ENCODE measurements at places on chromosomes 16 and 17. TPM values are rescaled to one million over a fixed set of nuclear protein-coding genes. Genes with fewer than 3 reads are reported as not detected.

Gene KRT39
- 2.1 TPM for polyA plus RNA-seq

Gene ZFHX3
- polyA plus RNA-seq: 9.4 TPM

Gene MMP28
- 2.7 TPM for polyA plus RNA-seq

Gene KCNJ12
- polyA plus RNA-seq: 10.3 TPM

Gene RPAIN
- polyA plus RNA-seq: 47.5 TPM

Gene KCNAB3
- polyA plus RNA-seq: 5.5 TPM
